ENCODE measurements at places on chromosomes 13 and 19.

DNA sequence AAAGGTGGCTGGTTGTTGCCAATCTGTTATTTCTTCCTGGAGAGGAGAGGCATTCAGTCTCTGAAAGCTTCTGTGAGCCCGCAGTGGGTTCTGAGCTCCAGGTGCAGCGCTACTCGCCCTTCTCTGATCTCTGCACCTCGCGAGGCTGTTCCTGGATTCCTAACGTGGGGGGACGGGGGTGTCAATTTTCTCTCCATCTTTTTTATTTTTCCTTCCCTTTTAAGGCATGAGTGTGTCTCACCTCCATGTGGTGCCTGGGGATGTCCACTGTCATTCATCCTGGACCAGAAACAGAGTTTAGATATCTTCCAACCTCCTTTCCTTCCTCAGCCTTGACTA, 626 bp downstream of the ZNF233 start:
- no peak for DNase-seq

DNA sequence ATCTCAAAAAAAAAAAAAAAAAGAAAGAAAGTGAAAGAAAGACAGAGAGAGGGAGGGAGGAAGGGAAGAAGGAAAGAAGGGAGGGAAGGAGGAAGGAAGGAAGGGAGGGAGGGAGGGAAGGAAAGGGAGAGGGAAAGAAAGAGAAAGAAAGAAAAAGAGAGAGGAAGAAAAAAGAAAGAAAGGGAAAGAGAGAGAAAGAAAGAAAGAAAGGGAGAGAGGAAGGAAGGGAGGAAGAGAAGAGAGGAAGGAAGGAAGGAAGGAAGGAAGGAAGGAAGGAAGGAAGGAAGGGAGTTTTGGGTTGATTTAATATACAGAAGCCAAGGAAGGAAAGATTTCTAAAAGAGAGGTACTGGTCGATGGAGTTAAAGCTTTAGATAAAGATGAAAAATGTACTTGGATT, 28.8 kb downstream of the DEDD2 start:
- no peak for DNase-seq

- no peak for DNase-seq
Observed at GRCh38 chr19:49761625-49762311, 1.3 kb downstream of the TSKS start.

GRCh38 chr13:99214232-99214631, 13.6 kb downstream of the UBAC2 start:
- peak; percentile 71 for DNase-seq

- no peak for DNase-seq
Observed at GRCh38 chr19:17775991-17776803, 18.7 kb upstream of the B3GNT3 start.

- DNase-seq, result no peak
Observed at GRCh38 chr13:98974053-98974452, 3.8 kb downstream of the DOCK9 start.

GRCh38 chr13:28384789-28385188, 110.1 kb downstream of the FLT1 start:
- no peak for DNase-seq

DNA sequence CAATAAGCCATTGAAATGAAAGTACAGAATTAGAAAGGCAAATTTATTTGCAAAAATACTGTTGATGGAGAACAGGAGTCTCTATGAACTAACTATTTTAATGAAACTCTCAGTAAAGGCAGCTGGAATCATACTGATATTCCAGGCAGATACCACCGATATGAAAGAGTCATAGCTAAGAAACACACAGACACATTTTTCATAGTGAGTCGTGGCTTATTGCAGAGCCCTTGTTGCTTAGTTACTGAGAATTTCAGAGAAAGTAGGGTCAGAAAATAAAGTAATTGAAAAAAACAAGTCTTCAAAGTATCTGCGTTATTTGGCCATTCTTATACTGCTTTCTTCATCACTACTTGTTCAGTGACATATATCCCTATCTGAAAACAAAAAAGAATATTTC, 1890.9 kb downstream of the PCDH9 start:
- no peak for DNase-seq

DNA sequence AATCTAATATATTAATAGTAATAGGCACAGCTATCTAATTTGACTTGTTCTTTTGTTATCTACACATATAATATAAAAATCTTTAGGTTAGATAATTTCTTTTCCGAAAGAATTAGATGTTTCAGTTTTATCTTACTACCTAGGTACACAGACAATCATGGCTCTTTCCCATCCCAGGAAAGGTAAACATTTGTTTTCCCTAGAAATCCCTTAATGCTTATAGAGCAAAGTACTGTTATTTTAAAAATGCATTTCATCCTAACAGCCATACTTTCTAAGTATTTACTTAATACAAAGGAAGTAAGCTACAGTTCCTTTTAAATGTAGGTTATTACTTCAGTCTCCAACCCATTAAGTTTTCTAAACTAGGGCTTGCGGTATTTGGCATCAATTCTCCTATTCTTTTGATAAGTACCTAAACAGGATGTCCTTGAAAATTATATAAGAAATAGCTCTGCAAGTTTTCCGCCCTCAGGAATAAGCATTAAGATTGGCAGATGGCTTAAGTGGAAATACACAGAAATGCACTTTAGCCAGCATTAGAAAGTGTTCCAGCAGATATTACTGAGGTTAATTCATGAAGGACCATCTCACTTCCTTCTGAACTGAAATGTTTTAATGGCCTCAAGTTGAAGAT, 616.2 kb upstream of the SPRY2 start:
- no peak for DNase-seq

DNA sequence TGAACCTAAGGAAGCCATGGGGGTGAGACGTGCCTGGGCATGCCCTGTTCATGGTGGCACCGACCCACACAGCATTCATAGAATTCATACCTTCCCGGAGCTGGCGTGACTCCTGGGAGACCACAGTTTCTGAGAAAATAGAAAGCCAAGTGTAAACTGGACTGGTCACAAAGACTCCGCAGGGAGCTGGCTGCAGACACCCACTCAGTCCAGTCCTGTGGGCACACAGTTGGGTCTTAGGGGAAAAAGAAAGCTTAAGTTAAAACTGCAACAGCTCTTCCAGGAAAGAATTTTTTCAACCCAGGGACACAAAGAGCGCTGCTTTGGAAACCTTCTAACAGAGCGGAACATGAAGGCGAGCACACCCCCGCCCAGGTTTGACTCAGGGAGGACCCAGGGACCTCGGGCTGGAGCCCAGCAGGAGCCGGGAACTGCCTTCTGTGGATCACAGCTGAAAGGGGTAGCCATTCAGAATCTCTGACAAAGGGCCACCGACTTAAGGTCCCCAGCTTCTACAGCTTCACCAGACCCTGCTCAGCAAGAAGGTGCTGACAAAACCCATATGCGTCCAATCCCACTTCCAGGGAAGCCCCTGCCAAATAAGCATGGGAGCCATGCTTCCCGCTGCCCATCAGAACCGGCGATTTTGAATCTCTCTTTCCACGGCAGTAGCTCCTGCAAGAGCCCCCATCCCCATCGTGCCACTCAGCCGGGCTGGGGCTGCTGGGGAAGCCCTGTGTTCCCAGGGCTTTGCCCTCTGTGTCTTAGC, 183.7 kb downstream of the COL4A1 start:
- DNase-seq, result no peak

DNA sequence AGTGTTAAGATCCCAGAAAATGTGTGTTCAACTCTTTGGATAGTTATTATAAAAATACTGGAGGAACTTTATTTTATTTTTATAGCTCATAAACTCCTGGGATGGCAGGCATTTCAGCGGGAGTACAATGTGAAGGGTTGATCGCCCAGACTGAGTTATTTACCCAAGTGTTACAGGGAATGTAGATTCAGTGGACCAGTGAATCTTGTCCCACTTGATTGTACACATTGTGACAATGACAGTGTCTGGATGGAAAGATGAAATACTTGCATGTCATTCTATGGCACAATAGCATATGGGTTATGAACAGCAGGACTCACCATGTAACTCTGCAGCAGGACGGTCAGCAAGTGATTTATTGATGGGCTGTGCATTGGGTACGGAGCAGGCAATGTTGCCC, 20.3 kb downstream of the OLFM4 start:
- no peak for DNase-seq

DNA sequence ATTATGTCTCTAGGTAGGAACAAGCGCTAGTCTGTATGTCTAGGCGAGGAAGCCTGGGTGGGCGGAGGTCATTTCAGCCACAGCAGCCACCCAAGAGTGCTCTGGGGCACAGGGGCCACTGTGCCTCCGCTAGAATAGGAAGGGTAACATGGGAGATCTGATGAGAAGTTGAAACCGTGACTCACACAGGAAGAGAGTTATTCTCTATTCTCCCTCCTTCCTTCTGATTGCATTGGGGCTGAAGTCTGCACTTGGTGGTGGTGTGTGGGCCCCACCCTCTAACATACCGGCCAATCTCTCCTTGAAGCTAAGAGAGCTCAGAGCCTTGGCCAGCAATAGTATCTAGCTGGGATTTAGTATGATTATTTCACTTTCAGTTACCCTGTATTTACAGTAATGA, 20.3 kb upstream of the GGACT start:
- no peak for DNase-seq

DNA sequence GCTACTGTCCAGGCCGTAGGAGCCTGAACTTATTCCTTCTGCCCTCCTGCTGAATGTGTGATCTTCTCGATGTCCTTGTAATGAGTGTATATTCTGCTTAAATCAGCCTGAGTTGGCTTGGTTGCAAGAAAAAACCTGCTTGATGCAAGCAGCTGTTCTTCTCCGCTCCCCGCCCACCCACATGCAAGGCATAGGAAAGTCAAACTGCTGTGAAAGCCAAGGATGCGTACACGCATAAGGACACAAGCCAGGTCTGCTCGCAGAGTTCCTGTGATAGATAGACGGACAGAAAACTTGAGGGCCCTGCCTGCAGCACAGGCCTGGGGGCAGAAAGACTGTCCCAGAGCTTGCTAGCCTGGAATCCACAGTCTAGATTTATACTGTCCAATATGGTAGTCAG, 101.1 kb downstream of the DNAJC15 start:
- DNase-seq, result no peak

GRCh38 chr13:74201530-74201929, 67.3 kb upstream of the KLF12 start:
- DNase-seq, result no peak

- DNase-seq, result no peak
Observed at GRCh38 chr13:34139660-34140227, 321.8 kb downstream of the RFC3 start.

DNA sequence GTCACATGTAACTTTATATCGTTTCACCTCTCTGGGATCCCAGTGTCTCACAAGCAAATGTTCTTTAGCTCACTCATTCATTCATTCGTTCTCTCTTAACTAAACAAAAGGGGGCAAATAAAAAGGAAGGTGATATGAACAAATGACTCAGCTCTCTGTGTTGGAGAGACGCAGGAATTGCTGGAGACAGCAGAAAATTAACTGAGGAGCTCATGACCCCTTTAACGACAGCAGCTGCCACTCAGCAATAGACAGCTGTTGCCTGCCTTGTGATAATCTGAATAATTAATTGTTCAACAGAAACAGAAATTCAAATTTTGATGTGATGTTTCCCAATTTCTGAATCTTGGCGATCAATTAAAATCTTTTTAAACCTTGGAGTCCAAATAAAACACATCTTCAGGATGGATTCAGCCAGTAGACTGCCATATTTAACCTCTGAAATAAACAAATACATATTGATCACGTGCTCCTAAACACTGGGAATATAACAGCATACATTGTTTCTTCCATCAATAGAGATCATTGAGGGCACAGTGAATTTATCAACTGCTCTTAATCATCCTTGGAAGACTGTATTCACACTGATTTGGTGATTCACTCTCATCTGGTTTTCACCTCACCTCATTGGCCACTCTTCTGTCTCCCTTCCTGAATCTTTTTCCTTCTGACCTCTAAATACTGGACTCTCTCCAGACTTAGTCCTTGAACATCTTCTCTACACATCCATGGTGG, 63.3 kb downstream of the MBNL2 start:
- no peak for DNase-seq

DNA sequence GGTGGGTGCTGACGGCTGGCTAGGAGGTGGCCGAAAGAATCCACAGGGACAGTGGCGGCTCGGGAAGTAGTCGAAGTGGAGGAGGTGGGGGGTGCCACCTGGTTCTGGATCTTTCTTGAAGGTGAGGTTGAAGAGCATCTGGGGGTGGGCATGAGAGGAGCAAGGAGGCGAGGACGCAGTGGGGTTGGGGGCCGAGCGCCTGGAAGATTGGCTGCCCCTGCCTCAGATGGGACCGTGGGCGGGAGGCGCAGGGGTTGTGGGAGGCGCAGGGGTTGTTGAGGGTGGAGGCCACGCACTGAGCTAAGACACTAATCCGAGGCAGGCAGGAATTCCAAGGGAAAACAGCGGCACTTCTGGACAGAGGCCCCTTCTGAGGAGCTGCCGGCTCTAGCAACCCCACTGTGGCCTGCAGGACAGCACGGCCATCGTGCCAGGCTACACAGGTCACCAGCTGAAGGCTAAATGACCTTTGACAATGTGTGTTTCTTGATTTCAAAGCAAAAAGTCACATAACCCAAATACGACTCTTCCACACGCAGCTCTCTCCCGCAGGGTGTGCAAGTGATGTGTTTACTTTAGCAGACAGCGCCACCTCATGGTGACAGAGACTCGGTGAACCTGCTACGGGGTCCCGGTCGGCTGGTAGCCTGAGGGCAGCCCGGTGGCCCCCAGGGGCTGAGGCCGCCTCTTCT, 44.1 kb upstream of the RANBP3 start:
- peak; percentile 65 for DNase-seq

DNA sequence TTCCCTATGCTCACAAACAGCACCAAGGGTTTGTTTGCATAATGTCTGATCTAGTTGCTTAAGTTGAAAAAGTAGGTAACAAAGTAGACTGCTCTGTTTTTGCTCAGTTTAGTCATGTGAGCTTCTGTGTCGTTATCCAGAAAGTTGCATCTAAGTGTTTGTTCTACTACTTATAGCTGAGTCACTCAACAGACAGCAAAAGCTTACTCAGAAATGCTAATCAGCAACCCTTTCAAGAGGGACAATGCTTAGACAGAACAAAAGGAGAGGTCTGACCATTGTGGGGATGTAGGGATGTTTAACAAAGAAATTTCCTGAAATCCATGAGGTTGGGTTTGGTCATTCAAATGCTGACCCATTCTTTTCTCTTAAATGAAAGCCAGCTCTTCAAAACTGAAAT, 106.4 kb downstream of the ATP8A2 start:
- no peak for DNase-seq

- DNase-seq, result no peak
Observed at GRCh38 chr19:42325896-42326771, 699 bp downstream of the MEGF8 start.

DNA sequence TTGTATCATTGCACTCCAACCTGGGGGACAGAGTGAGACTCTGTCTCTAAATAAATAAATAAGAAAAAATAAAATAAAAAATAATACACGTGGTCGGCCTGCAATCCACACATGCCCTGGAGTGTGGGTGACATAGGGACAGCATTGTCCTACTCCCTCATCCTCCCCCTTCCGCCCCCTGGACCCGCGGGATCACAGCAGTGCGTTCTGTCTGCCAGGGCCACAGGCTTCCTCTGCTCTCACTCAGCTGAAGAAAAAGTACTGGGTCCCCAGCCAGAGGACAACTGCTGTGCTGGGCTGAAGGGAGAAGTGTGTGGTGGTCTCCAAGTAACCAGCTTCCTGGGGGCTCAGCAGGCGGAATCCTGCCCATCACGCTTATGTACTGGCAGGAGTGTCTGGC, 6.3 kb downstream of the BCAT2 start:
- DNase-seq, result no peak

GRCh38 chr13:110119935-110120905, 186.7 kb downstream of the COL4A1 start:
- DNase-seq, result no peak
